ENCODE measurements at places on chromosomes 16 and 17.

DNA sequence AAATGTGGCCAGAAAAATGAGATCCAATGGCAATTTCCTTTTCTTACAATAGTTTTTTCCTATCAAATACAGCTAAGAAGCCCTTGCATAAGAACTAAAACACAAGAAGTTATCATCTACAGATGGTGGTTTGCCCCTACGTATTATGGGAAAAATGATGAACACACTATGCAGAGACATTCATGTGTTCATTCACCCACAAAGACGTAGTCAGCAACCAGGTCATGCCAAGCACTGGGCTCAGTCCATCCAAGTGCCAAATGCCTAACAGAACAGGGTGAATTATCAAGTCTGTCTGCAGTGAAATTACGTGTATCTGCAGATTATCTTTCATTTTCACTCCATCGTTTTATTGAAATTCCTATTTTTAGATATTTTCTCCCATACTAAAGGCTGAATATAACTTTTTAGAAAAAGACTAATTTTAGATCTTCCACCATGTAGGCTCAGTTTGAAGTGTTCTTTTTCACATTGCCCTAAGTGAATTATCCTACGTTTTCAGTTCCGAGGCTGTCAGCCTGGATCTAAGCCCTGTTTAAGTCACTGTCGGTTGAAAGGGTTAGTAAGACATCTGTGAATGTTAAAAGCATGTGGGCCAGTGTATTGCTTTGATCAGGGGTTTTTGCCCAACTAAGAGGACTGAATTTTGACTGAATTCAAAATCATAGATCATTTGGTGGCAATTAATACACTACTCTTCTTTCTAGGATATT, 78.1 kb upstream of the DHX40 start:
- no peak for DNase-seq

GRCh38 chr16:35793601-35794000, 2334.2 kb downstream of the TP53TG3F start:
- no peak for DNase-seq

DNA sequence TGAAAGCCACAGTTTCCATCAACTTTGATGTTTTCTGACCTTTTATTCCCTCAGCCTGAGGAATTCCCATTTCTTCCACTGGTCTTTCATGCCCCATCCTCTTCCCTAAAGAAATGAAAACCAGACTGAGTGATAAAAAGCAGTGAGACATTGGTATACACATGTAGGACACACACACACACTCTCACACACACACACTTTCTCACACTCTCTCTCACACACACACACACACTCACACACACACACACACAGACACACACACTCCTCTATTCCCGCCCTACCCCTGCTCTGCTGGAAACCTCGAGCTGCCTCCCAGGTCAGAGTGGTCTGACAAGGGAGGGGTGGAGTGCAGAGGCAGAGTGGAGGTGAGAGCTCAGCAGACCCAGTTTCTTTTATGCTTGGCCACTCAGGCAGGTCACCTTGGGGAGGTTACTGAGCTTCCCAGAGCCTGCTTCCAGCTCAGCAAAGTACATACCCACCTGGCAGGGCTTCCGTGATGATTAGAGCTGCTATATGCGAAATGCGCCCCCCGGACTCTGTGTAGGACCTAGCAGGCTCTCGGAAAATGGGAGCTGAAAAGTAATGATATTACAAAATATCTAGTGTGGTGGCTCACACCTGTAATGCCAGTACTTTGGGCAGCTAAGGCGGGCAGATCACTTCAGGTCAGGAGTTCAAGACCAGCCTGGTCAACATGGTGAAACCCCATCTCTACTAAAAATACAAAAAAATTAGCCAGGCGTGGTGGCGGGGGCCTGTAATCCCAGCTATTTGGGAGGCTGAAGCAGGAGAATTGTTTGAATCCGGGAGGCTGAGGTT, 30.7 kb downstream of the CCR7 start:
- no peak for DNase-seq

GRCh38 chr16:48025359-48025758, 130.4 kb downstream of the ABCC12 start:
- DNase-seq: no peak

DNA sequence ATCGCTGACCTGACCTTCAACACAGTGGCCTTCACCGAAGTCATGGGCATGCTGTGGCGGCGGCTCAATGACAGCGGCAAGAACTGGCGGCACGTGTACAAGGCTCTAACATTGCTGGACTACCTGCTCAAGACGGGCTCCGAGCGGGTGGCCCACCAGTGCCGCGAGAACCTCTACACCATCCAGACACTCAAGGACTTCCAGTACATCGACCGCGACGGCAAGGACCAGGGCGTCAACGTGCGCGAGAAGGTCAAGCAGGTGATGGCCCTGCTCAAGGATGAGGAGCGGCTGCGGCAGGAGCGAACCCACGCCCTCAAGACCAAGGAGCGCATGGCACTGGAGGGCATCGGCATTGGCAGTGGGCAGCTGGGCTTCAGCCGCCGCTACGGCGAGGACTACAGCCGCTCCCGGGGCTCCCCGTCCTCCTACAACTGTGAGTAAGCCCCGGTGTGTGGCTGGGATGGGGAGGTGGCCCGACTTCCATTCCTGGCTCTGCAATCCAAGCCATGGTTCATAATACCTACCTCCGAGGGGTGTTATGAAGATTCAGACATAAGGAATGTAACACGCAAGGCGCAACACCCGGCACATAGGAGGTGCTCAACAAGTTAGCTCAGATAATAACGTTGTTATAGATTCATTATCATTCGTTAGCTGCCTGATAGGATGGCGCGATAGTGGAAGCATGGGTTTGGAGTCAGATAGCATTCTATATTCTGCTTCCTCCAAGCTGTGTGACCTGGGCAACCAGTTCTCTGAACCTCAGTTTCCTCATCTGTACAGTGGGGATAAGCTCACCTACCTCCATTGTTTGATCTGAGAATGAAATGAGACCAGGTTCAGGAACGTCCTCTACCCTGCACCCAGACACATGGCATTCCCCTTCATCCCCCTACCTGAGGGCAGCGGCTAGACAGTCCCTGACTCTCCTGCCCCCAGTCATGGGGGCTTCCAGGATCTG, 4.4 kb downstream of the EPN3 start:
- DNase-seq: no peak

Measured in activated gamma-delta T cell (primary cell).